ENCODE measurements at places on chromosomes 16 and 17. TPM values are rescaled to one million over a fixed set of nuclear protein-coding genes. Genes with fewer than 3 reads are reported as not detected.

- H3K27ac ChIP-seq: no peak overlapping the region
- DNase-seq: no peak
- no peaks in the 10 kb centered on the region for H3K27me3 ChIP-seq
- H3K4me1 ChIP-seq: peaks cover 41% of the 10 kb centered on the region
- H3K4me3 ChIP-seq: no peak overlapping the region
These were observed 132.6 kb downstream of the ZNF778 start for GRCh38 chr16:89349947-89350633.

Gene RCVRN
- total RNA-seq: not detected

Gene PPP1R1B
- 0.32 TPM for total RNA-seq

Gene TBC1D3I
- 0.22 TPM for total RNA-seq

Gene IL17C
- total RNA-seq: not detected

All from adrenal gland (tissue), 19 donors.